Amniotic stem cell (primary cell): ENCODE measurements at places on chromosomes 12 and 14.

DNA sequence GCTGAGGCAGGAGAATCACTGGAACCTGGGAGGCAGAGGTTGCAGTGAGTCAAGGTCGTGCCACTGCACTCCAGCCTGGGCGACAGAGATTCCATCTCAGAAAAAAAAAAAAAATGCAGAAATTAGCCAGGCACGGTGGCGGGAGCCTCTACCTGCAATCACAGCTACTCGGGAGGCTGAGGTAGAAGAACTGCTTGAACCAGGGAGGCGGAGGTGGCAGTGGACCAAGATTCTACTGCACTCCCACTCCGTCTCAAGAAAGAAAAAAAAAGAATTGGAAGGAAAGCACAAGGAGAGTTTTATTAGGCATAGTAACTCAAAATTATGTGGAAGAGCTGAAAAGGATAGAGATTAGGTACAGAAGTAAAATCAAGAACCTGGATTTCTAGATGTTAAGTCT lies 20.8 kb upstream of the AMHR2 start:
- DNase-seq, result no peak

DNA sequence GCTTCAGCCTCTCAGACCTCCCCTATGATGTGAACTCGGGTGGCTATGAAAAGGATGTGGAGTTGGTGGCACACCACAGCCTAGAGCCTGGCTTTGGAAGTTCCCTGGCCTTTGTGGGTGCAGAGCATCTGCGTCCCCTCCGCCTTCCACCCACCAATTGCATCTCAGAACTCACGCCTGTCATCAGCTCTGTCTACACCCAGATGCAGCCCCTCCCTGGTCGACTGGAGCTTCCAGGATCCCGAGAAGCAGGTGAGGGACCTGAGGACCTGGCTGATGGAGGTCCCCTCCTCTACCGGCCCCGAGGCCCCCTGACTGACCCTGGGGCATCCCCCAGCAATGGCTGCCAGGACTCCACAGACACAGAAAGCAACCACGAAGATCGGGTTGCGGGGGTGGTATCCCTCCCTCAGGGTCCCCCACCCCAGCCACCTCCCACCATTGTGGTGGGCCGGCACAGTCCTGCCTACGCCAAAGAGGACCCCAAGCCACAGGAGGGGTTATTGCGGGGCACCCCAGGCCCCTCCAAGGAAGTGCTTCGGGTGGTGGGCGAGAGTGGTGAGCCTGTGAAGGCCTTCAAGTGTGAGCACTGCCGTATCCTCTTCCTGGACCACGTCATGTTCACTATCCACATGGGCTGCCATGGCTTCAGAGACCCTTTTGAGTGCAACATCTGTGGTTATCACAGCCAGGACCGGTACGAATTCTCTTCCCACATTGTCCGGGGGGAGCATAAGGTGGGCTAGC lies 7.0 kb upstream of the RPS26 start:
- DNase-seq, result no peak

DNA sequence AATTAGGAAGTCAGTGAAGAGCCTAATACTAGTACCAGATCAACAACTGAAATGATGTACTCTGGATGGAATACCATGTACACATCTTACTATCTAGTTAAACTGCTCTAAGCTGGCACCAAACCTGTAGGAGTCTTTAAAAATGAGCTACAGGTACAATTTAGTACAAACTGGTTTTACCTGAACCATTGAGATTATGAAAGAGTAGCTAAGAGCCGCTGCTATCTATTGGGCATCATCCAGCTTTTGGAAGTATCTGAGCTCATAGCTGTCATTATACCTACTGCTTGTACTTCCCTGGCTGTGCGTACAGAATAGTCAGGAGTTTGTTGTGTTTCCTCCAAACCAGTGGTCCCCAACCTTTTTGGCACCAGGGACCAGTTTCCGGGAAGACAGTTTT lies 12.4 kb downstream of the TBC1D30 start:
- DNase-seq, result no peak

- no peak for DNase-seq
These were observed 88.3 kb downstream of the CIT start for GRCh38 chr12:119788786-119789185.

DNA sequence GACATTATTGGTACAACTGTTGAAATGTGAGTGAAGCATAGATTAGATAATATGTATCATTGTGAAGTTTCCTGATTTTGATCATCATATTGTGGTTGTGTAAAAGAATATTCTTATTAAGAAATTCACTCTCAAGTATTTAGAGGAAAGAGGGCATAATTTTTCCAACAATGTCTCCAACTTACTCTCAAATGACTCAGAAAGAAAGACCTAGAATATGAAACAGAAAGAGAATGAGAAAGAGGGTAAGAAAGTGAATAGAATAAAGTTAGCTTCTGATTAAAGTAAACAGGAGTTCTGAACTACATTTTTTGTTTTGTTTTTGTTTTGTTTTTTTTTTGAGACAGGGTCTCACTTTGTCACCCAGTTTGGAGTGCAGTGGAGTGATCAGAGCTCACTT lies 123.0 kb downstream of the CPNE8 start:
- no peak for DNase-seq

GRCh38 chr14:103444837-103445524 lies 59.8 kb downstream of the MARK3 start:
- DNase-seq, result no peak

GRCh38 chr12:18849080-18849479 lies 111.2 kb downstream of the CAPZA3 start:
- DNase-seq, result no peak

GRCh38 chr14:89963288-89963978 lies 7.7 kb downstream of the TDP1 start:
- DNase-seq, result no peak

- no peak for DNase-seq
These were observed at the start of gene OR6J1 for GRCh38 chr14:22644305-22644635. OR6J1 (minus strand) TSS chr14:22644352; CDS start chr14:22634811, 9,541 bp downstream.

GRCh38 chr14:24607081-24607480 lies 2.4 kb downstream of the GZMH start:
- no peak for DNase-seq

GRCh38 chr12:92471551-92471950 lies 231.2 kb upstream of the PLEKHG7 start:
- no peak for DNase-seq

DNA sequence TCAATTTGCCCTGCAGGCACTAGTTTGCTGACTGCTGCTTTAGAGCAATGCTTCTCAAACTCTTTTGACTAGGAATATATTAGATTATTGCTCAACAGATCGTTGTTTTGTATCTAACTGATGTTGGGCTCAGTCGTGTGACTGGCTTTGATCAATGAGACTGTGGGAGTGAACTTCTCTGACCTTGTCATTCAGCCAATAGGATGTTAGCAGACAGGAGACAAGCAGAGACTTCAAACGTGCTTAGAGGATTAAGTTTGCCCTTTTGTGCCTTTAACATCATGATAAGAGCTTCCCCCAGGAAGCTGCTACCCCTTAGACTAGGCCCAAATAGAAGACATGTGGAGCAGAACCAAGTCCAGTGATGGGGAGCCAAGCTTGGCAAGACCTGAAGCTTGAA lies 76.7 kb upstream of the ELK3 start:
- DNase-seq, result no peak

GRCh38 chr14:73241481-73242165 lies 4.3 kb downstream of the PAPLN start:
- DNase-seq, result no peak

GRCh38 chr12:11822081-11822834 lies 172.8 kb downstream of the ETV6 start:
- DNase-seq, result no peak

DNA sequence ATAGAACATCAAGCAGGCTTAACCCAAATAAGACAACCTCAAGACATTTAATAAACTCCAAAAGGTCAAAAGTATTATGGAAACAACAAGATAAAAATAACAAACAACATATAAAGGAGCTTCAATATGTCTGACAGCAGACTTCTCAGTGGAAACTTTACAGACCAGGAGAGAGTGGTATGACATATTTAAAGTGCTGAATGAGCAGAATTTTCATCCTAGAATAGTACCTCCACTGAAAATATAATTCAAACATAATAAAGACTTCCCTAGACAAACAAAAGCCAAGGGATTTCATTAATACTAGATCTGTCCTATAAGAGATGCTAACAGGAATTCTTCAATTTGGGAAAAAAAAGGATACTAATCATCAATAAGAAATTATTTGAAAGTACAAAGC lies 1005.0 kb downstream of the TMTC2 start:
- no peak for DNase-seq
